ENCODE measurements at places on chromosomes 16 and 17.
A peak's percentile ranks its signal among the peaks of the same experiment; 100 is the strongest.

- DNase-seq = no peak
These were observed 24.5 kb upstream of the SYT17 start for GRCh38 chr16:19143599-19143956.

DNA sequence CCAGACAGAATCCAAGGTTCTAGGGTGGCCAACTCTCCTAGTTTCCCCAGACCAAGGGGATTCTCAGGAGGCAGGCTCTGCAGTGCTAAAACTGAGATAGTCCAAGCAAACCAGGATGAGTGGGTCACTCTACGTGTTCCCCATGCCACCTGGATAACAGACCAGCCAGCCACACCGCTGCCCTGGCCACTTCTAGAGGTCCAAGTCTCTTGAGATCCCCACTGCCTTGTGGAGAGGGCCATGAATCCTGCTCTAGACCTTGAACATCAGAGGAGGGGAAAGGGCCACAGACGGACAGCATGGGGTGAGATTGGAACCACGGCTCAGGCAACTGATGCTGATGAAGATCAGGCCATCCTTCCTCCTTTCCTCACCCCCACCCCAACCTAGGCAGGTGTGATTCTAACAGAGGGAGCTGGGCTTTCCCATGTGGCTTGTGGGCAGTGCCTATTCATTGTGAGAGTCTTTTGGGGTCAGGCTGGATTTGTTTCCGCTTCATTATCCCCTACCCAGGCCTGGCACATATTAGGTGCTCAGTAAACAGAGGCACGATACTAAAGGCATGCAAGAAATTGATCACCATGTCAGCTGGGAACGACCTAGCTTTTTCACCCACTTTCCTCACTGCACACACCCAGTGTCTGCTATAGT is 16.8 kb upstream of the TVP23A start:
- no peak for DNase-seq

- DNase-seq = no peak
These were observed 70.7 kb downstream of the C17orf67 start for GRCh38 chr17:56762988-56763387.

DNA sequence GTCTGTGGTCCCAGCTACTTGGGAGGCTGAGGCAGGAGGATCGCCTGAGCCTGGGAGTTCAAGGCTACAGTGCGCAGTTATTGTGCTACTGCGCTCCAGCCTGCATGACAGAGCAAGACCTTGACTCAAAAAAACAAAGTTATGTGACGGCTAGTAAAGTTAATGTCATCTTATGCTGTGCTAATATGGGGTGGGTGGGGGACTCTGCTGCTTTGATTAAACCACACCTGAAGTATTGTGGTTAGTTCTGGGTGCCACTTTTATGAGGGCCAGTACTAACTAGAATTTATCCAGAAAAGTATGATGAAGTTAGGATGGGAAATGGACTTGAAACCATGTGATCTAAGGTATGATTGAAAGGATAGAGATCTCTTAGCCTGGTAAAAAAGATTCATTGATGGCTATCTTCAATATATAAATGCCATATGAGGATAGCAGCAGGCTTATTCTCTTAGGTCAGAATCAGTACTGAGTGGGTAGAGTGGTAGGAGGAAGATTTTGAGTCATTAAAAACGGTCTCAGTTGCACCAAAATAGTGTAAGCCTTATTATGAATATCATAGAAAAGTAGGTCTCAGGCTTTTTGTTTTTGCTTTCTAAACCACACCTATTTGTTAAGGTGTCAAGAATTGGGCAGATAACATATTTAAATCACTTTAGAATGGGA is 5.6 kb downstream of the WSB1 start:
- no peak for DNase-seq

DNA sequence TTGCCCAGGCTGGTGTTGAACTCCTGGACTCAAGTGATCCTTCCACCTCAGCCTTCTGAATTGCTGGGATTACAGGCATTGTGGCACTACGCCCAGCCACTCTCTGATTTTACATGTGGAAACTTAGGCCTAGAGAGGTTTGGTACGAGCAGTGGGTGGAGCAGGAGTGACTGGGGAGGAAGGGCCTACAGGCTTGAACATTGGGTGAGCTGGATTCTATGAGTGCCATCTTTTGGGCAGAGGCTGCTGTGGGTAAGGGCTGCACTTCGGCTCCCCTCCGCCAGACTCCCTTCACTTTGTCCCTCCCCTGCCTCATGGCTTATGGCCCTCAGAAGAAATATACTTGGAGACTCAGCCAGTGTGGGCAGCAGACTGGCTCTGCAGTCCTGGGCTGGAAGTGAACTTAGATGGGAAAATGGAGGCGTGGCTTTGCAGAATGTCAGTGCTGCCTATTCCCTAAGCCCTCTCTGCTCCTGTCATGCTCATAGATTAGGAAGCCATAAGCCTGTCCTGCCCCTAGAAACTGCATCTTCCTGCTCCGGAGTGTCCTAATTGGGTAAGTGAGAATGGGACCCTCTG is 9.5 kb upstream of the MRC2 start:
- DNase-seq = no peak

- no peak for DNase-seq
These were observed 64.2 kb upstream of the ATF7IP2 start for GRCh38 chr16:10321407-10322387.

DNA sequence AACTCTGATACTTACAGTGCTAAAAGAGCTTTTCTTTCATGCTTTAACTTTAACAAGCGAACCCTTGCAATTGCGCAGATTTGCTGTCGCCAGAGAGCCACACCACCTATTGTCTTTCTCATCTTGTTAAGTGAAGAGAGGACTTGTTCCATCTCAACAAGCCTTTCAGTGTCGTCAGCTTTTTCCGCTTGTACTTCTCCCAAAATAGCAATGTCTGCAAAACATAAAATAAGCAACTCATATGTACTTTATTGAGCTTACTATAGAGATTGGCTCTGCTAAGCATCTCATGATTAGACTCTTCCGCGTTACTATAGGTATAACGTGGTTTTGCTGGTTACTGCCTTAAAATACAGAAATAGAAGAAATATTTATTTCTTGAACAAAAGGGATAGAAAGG is 51.9 kb downstream of the ABCA8 start:
- no peak for DNase-seq

DNA sequence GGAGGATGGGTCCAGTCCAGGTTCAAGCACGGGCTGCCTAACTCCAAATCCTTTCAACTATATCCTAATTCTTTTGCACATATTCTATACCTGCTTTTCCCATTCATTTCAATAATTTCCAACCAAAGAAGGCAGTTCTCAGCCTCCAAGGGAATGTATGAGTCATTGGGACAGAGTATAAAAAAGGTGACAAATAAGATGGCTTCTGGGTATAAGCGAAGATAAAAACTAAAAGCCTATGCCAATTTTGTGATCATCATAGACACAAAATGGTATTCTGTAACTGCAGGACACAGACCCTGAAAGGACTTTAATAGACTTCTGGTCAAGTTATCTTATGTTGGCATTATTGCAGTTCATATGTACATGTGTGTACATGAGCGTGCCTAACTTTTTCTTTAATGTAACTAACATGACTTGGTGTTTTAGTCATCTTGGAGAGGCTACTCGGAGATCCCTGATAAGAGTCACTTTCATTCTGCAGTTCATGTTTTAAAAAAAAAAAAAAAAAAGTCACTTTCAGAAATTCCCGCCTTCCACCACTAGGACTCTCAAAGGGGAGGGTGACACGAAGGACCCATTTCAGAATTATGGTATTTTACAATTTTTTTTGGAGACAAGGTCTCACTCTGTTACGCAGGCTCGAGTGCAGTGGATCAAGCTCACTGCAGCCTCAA is 17.3 kb downstream of the COG1 start:
- peak; percentile 32 for DNase-seq

DNA sequence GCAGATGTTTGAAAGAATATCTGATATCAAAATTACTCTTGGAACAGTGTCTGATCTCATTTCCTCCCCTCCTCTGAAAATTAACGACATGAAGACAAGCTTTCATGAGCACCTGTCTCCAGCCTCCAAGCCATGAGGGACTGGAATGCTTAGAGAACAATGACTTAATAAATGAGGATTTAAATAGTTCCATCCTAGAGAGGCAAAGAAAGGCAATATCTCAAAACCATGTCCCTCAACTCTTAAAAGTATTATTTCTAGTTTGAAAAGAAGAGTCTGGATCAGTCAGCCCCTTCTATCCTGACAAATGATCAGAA is 137.5 kb downstream of the ANKFN1 start:
- DNase-seq = peak; percentile 3

- DNase-seq = no peak
These were observed 28.7 kb downstream of the NOS2 start for GRCh38 chr17:27771586-27771985.

- DNase-seq = peak; percentile 7
These were observed 187.0 kb upstream of the CDH13 start for GRCh38 chr16:82439678-82440293.

GRCh38 chr17:69500911-69501429 is 86.5 kb downstream of the MAP2K6 start:
- no peak for DNase-seq

GRCh38 chr17:51188271-51188833 is 22.1 kb downstream of the NME2 start:
- no peak for DNase-seq

- DNase-seq = peak; percentile 29
These were observed 146.4 kb downstream of the IRX3 start for GRCh38 chr16:54140057-54140787.

GRCh38 chr16:71854369-71854948 is 8.7 kb downstream of the ATXN1L start:
- no peak for DNase-seq

GRCh38 chr17:4530799-4531730 is 24.1 kb downstream of the MYBBP1A start:
- no peak for DNase-seq

GRCh38 chr16:50709061-50709684 is 15.8 kb downstream of the NOD2 start:
- DNase-seq = peak; percentile 91

DNA sequence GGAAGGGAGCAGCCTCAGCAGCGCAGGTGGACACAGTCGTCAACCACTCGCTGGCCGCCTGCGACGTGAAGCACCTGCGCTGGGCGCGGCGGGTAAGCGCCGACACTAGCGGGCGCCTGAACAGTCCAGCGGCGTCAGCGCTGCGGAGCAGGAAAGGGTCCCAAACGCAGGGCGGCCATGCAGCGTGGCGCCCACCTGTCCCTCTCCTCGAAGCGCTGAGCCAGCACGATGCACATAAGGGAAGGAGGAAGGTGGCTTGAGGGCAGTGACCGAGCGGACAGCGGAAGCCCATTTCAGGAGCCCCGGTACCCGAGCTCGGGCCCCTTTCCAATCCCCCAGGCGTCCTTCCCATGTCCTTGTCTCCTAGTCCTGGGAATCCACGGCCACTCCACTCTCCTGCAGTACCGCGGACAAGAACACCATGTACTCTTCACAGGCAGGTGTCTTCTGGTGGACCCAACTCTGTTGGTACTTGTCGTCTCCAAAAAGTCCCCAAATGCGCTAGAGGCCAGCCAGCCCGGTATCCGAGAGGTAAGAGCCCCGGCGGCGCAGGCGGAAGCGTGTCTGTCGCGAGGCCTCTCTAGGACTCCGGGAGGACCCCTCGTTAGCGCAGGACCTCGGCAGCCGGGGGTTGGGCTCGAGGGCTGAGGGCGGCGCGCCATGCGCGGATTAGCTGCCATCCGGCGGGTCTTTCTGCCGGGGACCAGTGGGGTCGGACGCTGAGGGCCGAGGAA is 14.4 kb downstream of the ZNF232 start:
- DNase-seq = no peak

DNA sequence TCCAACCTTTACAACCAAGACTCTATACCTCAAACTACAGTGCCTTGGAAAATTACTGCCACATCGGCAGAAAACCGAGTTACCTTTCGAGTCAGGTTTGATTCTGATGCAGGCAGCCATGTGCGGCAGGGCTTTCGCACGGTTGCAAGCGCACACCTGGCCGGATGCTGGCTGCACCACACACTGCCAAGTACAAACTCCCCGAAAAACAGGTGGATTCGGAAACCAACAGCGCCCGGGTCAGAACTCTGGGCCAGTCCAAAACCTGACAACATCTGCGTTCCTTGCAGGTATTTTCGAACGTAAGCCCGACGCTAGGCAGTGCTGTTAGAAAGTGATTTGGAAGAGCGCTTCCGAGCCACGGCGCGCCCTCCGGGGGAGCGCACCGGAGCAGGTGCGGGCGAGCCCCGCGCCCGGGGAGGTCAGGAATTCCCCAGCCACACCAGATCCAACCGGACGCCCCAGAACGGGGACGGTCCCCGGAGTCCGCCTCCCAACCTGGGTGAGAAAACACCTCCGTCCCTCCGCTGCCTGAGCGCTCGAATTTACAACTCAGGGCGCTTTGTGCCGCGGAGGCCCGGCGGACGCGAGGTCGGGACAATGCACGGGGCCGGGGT is 1.2 kb downstream of the USP7 start:
- no peak for DNase-seq

GRCh38 chr17:45775148-45775547 is 9.0 kb upstream of the CRHR1 start:
- no peak for DNase-seq

- DNase-seq = no peak
These were observed 777.3 kb upstream of the EEF2KMT start for GRCh38 chr16:5874899-5875298.

GRCh38 chr16:58511933-58512815 is 3.1 kb upstream of the SETD6 start:
- peak; percentile 69 for DNase-seq

DNA sequence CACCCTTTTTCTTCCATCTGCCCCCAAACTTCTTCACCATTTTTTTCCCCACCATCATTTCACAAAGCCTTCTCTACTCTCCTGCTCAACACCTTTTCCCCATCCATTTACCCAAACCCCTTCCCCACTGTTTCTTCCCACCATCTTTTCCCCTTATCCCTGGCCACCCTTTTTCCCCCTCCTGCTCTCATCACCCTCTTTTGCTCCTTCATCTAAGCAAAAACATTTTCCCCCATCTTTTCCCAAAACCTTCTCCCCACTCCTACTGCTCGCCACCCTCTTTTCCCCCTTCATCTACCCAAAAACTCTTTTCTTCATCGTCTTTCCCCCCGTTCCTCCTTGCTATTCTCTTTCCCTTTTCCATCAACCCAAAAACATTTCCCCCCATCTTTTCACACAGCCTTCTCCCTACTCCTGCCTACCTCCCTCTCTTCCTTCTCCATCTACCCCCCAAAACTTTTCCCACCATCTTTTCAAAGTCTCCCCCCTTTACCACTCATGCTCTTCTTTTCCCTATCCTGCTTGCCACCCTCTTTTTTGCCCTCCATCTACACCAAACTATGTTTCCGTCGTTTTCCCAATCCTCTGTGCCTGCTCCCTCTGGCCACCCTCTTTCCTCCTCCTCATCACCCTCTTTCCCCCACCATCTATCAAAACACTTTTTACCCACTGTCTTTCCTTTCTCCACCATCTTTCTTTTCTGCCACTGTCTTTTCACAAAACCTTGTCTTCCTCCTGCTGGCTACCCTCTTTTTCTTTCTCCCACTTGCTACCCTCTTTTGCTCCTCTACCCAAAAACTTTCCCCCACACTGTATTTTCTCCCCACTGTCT is 205.8 kb upstream of the WSB1 start:
- DNase-seq = no peak

Measured in KBM-7 (cell line).